A673 (cell line): ENCODE measurements at places on chromosomes 3 and 15. TPM values are rescaled to one million over a fixed set of nuclear protein-coding genes. Genes with fewer than 3 reads are reported as not detected.

Gene ADAMTS9
- 0.26 TPM in 2 replicates for total RNA-seq

Gene ABHD10
- total RNA-seq, result 39.7 and 40.7 TPM in 2 replicates

- no peaks in the 10 kb centered on the region for H3K4me1 ChIP-seq
- H3K36me3 ChIP-seq, result no peaks in the 10 kb centered on the region
- no peak overlapping the region for H3K4me3 ChIP-seq
- no peak for DNase-seq
- no peak overlapping the region for H3K27ac ChIP-seq
- no peaks in the 10 kb centered on the region for H3K27me3 ChIP-seq
Observed at GRCh38 chr3:7789324-7789723, 712.3 kb upstream of the LMCD1 start.

DNA sequence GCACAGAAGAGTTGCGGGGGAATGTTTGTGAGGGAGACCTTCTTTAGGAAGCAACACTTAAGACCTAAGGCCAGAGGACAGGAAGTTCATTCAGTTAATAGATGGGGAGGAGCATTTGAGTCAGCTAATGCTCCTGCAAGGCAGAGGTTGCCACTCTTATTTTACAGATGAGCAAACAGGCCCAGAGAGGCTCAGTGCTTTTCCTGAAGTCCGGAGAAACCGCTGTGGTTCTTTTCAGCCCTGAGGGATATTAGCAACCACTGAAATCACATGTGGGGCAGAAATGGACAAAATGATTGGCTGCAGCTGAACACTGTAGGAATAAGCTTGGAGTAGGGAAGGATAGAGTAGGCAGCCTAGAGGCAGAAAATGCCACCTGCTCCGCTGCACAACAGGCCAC is 33.3 kb upstream of the RTP4 start:
- no peaks in the 10 kb centered on the region for H3K27me3 ChIP-seq
- no peak overlapping the region for H3K4me3 ChIP-seq
- no peak overlapping the region for H3K27ac ChIP-seq
- no peaks in the 10 kb centered on the region for H3K4me1 ChIP-seq
- DNase-seq, result no peak

Gene HCN4
- total RNA-seq, result 0.07 and 0.09 TPM in 2 replicates

DNA sequence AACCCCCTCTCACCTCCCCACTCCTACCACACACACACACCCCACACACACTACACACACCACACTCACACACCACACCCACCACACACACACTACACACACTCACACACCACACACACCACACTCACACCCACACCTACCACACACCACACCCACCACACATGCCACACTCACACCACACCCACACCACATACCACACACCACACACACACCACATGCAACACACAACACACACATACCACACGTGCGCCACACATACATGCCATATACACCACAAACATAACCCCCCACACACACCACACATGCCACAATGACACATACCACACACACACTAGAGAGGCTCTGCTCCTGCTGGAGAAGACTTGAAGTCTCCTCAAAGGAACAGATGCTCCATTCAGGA is 5.9 kb upstream of the ITPKA start:
- no peaks in the 10 kb centered on the region for H3K36me3 ChIP-seq
- DNase-seq, result no peak
- no peak overlapping the region for H3K4me3 ChIP-seq
- peaks cover 4% of the 10 kb centered on the region for H3K4me1 ChIP-seq

DNA sequence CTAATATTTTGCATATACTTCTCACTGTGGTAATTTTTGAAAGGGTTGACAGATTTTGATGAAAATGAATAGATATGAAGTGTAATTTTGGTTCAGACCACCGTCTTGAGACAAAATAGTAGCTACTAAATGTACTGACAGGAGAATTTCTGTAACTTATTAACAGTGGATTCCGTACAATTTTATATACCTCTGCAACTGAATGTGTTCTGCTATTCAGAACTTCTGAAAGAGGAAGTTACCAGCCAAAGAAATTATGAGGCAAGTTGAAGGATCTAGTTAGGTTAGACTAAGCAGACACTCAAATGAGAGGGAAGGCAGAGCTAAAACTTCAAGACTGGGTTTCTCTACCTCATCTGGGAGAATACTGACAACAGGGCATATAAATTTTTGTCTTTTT is 29.4 kb downstream of the GAP43 start:
- no peak for DNase-seq
- no peaks in the 10 kb centered on the region for H3K27me3 ChIP-seq
- H3K4me3 ChIP-seq, result no peak overlapping the region
- H3K36me3 ChIP-seq, result no peaks in the 10 kb centered on the region
- H3K27ac ChIP-seq, result no peak overlapping the region

Gene SRGAP3
- 0.69 and 0.81 TPM in 2 replicates for total RNA-seq

- no peaks in the 10 kb centered on the region for H3K4me1 ChIP-seq
- no peak for DNase-seq
- H3K36me3 ChIP-seq, result no peaks in the 10 kb centered on the region
- H3K27ac ChIP-seq, result no peak overlapping the region
Observed at GRCh38 chr3:90102146-90102545, 994.7 kb downstream of the EPHA3 start.

DNA sequence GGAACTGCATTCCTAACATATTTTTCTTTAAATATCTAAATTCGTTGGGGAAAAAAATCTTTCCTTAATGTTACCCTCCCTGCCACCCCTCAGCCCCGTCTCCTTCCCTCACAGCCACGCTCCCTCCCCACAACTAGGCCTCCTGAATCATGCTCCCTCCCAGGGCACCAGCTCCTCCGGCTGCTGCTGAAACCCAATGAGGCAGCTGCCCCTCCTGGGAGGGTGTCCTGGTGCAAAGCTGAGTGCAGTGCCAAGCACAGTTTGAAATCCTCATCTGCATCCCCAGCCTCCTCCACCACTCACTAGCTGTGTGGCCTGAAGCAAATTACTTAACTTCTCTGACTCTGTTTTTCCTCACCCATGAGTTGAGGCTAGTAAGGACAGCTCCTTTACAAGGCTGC is 2.7 kb upstream of the NR2E3 start:
- H3K27me3 ChIP-seq, result no peaks in the 10 kb centered on the region
- H3K27ac ChIP-seq, result no peak overlapping the region
- H3K4me1 ChIP-seq, result peaks cover 14% of the 10 kb centered on the region
- no peaks in the 10 kb centered on the region for H3K36me3 ChIP-seq
- H3K4me3 ChIP-seq, result no peak overlapping the region

Gene ARGFX
- not detected in 2 replicates for total RNA-seq

- H3K4me3 ChIP-seq, result no peak overlapping the region
- H3K27ac ChIP-seq, result no peak overlapping the region
- H3K27me3 ChIP-seq, result peaks cover 31% of the 10 kb centered on the region
- DNase-seq, result no peak
Observed at GRCh38 chr15:101492766-101493692, 3.5 kb upstream of the PCSK6 start.

Gene KLF15
- 32.1 and 32.6 TPM in 2 replicates for total RNA-seq

DNA sequence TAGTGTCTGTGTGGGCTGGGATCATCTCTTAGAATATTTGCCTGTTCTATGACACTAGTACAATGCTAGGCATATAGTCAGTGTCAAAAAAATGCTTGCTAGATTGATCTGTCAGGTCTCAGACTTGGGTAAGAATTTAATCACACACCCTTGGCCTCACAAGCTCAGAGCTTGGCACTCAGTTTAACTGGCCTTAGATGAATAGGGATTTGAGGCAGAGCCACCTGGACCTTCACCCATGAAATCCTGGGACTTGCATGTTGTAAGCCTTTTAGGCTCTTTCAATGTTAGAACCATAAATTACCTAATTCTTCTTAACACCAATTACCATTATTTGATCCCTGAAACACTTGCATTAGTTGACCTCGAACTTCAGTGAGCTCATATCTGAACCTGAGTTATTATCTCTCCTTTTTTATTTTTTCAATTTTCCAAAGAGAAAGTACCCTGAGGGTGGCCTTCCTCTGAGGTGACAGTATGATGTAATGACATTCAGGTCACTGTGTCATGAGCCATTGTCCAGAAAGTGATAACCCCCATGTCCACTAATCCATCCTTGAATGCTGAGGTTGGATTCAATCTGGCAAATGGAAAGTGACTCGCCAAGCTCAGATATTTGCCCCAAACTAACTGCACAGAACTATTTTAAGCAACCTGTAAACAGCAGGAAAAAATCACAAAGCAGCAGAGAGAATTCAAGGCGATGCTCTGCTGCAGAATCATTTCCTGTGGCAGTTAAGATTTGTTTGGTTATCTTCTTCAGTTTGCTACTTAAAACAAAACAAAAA is 615.2 kb upstream of the NR2F2 start:
- H3K36me3 ChIP-seq, result no peaks in the 10 kb centered on the region
- H3K27ac ChIP-seq, result no peak overlapping the region
- H3K4me1 ChIP-seq, result no peaks in the 10 kb centered on the region
- no peak for DNase-seq
- H3K27me3 ChIP-seq, result no peaks in the 10 kb centered on the region

DNA sequence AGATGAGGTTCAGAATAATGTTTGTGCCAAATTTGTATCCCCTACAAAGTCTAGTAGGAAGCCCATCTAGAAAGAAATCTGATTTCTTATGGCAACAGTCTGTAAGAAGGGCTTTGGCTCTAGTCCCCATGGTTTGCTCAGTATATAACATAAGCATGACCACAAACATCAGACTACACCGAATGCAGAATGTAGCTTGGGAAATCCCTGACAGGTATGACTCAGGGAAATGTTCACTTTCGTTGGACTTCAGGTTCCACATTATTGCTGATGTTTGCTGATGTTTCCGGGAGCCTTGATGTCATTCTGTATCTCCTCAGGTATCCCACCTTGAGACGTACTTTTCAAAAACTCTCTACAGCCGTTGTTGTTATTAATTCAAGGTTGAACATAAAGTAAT is 304.4 kb upstream of the TGFBR2 start:
- no peak overlapping the region for H3K4me3 ChIP-seq
- no peak for DNase-seq
- no peaks in the 10 kb centered on the region for H3K36me3 ChIP-seq
- H3K27me3 ChIP-seq, result no peaks in the 10 kb centered on the region
- H3K27ac ChIP-seq, result no peak overlapping the region

DNA sequence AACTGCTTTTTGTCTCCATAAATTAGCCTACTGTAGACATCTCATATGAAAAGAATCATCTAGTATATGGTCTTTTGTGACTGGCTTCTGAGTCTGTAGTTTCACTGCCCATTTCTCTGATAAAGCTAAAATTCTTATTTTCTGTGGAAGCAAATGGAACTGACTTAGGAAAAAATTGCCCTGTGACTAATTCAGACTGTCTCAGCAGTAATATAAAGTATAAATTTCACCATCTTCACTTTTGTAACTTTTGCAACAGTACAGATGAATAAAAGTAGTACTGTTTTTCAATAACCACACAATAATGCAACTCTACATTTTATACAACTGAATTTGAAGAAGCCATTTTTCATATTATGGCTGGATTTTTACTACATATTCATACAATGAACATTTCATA is 104.1 kb downstream of the TBC1D5 start:
- no peak overlapping the region for H3K27ac ChIP-seq
- H3K36me3 ChIP-seq, result no peaks in the 10 kb centered on the region
- no peak overlapping the region for H3K4me3 ChIP-seq
- peaks cover 4% of the 10 kb centered on the region for H3K4me1 ChIP-seq
- no peak for DNase-seq
- H3K27me3 ChIP-seq, result no peaks in the 10 kb centered on the region

Gene PLAAT1
- total RNA-seq, result 0.75 and 1.4 TPM in 2 replicates
